ENCODE measurements at places on chromosomes 3 and 15.

- DNase-seq, result no peak
Observed at GRCh38 chr3:37463163-37463562, 288.8 kb upstream of the LRRFIP2 start.

DNA sequence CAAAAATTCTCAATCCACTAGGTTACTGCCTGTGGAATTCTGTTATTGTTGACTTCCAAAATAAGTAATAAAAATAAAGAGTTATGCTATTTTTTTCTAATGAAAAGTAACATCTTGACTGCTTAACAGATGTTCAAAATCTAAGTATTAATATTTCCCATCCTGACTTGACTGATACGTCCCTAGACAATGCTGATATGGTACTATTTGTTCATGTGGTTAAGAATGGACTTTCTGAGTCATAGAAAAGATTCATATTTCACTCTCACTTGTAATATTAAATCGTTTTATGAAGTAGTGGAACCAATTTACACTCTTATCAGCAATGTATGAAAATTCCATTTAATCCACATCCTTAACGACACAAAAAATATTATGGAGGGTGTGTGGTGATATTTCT lies 104.8 kb upstream of the PLSCR5 start:
- DNase-seq, result peak; percentile 24

DNA sequence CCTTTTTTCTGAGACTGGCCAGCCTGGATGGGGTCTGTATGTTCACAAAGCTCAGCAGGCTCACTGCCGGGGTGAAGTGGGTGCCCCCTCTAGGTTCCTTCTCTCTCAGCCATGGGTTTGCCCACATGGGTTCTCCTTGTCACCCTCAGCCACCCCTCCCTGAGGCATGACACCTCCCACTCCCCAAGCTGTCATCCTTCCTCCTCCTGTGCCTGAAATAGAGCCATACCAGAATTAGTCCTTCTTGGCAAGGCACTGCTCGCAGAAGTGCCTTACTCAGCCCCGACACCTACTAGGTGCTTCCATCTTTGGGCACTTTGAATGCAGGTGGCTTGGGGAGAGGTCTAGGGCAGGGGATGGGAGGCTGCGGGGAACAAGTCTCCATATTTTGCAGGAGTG lies 62.9 kb upstream of the SEC13 start:
- no peak for DNase-seq

DNA sequence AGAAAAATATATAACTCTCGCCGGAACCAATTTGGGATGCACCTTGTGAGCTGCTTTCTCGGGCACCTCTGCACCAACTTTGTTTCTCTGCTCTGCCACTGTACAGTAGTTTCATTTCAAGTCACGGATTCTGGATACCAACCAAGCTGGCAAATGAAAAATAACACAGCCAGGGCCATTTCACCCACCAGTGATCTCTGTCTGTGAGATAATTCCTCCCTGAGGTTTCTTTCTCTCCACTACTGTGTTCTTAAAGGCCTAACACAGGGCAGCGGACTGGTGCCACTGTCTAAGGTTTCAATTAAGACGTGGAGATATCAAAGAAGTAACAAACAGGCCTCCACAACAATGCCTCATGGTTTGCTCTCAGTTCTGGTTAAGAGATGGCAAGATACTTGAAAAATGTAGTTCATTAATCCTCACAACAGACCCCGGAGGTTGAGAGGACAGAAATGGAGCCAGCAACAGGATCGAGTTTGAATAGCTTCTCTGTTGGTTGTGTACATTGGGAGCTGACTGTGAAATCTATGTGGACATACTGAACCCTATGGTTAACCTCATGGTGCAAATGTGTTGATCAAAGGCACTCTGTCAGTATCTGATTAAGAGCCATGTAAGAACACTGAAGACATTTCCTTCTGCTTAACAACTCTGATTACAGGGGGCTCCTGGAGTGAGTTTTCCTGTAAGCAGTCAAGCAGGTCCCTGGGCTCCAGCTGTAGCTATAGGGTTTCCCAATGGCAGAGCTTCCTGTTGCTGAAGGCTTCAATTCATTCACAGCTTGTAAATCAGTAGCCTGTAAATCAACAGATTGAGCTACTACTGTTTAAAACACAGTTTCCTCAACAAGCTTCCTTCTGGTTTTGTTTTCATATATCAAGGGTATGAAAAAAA lies 470.5 kb downstream of the EPHA3 start:
- DNase-seq, result no peak

GRCh38 chr3:122908251-122908650 lies 113.4 kb downstream of the SLC49A4 start:
- DNase-seq, result no peak

- peak; percentile 13 for DNase-seq
Observed at GRCh38 chr3:70882104-70882503, 569.7 kb upstream of the MDFIC2 start.

- no peak for DNase-seq
Observed at GRCh38 chr3:192246847-192247559, 480.3 kb downstream of the FGF12 start.

DNA sequence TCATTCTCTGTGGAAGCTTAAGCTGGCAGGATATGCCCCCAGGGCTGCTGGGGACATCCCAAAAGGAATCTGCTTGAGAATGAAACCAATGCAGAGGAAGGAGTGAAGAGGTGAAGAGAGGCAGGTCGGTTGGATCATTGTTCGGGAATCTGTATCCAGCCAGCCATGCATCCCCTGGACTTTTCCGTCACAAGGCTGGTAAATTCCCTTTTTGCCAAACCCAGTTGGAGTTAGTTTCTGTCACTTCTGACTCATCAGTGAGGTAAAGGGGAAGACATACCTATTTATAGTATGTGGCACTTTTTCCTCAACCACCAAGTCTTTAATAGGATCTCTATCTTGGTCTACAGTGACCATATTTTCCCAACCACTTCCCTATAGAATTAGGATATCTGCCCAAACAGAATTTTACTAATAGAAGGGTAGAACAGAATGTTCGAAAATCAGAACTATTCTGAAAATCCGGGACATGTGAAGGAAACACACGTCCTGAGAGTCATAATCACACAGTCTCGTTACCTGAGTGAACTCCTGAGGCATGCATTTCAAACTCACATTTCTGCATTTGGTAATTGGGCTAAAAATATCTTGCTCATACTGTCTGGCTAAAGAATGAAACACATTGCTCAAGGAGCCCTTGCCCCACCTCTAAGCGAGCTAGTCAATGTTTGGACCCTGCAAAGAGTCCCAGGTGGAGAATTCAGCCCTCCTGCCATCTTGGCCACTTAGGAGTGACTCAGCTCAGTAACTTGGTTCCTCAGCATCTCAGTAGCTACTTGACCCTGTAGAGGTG lies 289.7 kb upstream of the ADAMTS9 start:
- DNase-seq, result peak; percentile 83

DNA sequence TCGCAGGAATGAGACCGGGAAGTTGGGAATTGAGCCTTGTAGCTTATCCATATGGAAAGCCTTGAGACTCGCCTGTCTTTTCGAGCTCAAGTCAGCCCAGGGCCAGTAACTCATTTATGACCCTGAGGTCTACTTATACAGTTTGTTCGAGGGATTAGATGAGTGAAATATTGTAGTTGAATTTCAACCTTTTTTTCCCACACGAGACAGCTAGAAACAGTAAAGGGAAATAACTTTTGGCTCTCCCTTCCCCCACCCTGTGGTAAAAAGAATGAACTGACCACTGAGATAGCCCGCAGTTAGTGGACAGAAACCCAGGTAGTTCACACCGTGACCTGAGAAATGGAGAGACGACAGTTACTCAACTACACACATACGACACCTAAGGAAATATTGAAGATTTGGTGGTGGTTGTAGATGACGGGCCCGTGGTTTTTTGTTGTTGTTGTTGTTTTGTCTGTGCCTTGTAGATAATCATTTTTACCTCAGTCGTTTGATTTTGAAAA lies 841 bp downstream of the EIF3J start:
- no peak for DNase-seq

GRCh38 chr3:190362258-190362657 lies 25.7 kb upstream of the CLDN16 start:
- no peak for DNase-seq

DNA sequence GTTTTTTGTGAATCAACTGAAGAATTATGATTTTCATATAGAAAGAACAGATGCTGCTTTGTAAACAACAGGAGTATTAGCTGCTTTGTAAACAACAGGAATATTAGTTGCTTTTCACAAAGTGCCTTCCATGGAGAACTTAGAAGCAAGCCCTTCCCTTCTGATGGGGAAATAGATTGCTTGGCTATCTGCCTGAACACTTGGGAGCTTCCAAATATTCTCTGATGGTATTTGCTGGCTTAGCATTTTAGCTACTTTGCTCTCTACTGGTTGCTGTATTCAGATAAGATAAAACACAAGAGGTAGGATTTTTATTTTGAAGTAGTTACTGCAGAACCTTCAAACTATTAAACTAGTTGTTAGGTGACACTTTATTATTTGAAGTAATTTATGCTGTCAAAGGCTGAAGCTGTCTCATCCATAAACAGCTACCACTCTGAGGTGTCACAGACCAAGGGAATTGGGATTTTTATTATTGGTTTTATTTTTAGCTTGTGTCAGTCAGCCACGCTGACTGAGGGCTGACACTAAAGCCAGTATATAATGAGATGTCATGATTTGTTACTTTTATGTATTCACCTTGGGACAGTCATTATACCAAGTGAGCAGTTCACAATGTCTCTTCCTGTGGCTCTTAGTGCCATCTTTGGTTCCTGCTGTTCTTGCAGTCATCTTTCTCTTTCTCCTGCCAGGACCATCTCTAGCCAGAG lies 50.0 kb downstream of the ZIC1 start:
- DNase-seq, result peak; percentile 6

DNA sequence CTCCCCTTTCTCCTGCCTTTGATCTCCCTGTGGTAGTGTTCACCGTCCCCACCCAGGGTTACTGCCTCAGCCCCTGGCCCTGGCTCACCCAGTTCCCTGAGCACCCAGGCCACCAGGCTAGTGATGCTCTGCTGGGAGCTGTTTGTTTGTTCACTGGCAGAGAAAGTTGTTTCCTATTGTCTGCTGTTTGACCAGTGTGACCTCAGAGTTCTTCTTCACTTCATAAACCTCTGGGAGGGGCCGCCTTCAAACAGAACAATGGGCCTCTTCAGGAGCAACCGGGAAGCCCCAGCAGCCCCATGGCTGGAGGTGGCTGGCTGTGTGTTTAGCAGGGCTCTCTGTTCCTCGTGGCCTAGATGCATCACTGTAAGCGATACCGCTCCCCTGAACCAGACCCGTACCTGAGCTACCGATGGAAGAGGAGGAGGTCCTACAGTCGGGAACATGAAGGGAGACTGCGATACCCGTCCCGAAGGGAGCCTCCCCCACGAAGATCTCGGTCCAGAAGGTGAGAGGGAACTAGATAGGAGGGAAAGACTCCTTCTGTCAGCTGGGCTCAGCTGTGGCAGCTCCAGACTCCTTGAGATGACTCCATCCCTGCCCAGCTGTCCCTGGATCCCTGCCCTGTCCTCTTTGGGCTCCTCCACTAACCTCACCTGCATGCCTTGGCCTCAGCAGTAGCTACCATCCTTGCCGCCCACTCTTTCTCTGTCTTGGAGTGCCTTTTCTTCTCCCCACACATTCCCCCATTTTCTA lies 3.4 kb downstream of the CLK3 start:
- no peak for DNase-seq

GRCh38 chr3:187995043-187995400 lies 158.9 kb upstream of the LPP start:
- DNase-seq, result no peak

- no peak for DNase-seq
Observed at GRCh38 chr15:56187665-56188064, 56.0 kb downstream of the RFX7 start.

GRCh38 chr3:62142331-62143085 lies 230.8 kb downstream of the FEZF2 start:
- no peak for DNase-seq

GRCh38 chr3:17806201-17806600 lies 63.8 kb upstream of the TBC1D5 start:
- no peak for DNase-seq

DNA sequence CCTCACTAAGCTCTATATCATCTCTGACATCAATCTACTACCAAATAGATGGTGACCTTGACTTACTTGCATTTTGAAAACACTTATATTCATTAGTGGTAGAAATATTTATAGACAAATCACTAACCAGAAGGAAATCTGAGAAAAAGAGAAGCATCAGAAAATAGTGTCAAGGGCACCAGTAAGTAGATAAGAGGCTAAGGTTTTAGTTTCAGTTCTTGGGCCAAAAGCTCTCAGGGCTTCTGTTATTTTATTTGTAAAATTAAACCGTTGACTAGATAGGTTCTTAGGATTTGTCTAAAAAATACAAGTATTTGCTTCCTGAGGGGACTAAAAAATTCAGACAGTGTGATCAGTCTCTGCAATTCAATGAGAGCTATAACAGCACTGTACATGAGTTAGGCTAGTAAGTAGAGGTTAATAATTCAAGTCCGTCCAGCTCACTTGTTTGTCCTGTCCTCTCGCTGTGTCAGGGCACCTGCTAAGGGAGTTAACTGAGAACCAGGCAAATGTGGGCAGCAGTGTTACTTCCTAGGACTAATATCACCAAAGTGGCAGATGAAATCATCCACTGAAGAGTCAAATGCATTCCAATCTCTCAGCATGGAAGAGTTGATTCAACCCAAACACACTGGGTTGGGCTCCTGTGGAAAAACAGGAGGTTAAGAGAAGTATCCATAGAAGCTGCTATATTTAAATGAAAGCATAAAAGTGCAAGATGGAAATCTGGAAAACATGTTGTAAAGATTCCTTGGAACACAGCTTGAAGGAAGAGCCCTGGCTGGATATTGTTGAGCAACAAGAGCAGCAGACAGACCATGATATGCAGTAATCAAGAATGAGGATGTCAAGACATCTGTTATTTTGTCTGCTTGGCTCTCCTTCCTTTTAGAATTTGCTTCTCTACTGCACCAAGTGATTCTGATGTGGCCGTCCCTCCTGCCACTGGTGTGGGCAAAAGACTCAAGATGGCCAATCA lies 134.9 kb upstream of the ZBTB20 start:
- DNase-seq, result peak; percentile 13

- DNase-seq, result no peak
Observed at GRCh38 chr15:70086636-70087035, 11.1 kb downstream of the TLE3 start.

DNA sequence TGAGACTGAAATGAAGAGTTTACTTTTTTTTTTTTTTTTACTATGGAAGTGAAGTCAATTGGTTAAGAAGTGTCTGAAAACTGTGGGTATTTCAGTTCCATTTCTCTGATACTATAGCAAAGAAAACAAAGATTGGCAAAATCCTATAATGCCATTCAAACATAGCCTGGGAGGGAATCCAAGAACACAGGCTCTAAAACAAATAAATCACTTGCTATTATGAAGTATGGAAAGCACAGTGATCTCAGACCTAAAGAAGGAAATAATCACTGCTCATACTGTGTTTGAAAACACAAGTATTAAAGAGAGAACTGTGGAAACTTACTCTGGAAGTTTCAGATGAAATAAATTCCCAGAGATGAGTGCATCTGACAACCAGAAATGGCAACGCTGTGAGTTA lies 12.0 kb downstream of the SAMMSON start:
- DNase-seq, result no peak

DNA sequence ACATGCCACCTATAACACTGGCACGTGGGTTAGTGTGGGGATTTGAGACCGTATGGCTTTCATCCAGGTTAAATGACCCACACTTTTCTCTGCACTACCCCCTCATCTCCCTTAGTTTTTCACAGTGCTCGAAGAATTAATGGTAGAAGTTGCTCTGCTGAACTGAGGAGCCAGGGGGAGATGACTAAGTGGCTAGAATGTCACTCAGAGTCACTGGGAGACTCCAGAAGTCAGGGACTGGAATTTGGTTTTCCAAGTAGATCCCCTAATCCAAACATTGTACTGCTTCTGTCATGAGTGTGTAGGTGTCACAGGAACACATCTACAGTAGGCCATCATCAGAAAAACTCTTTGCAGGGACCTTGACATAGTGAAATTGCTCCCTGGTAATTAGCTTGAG lies 181.0 kb upstream of the RASGRP1 start:
- DNase-seq, result no peak

All from fibroblast of skin of right quadriceps (primary cell).